Subcutaneous preadipocyte (primary cell): ENCODE measurements at places on chromosomes 3 and 15. TPM values are rescaled to one million over a fixed set of nuclear protein-coding genes. Genes with fewer than 3 reads are reported as not detected.

Gene ITIH1
- not detected in 2 replicates for total RNA-seq

Gene B2M
- total RNA-seq, result 796 and 1,856 TPM in 2 replicates

Gene STRIT1
- not detected in 2 replicates for total RNA-seq

Gene DPPA2
- total RNA-seq, result not detected in 2 replicates

Gene ABHD5
- total RNA-seq, result 16.9 and 28.9 TPM in 2 replicates

Gene THBS1
- 19.4 and 90.4 TPM in 2 replicates for total RNA-seq

Gene SLC12A1
- not detected in 2 replicates for total RNA-seq

Gene DUOX1
- under 0.01 TPM in 1 of 2 replicates, not detected in the other for total RNA-seq
